ENCODE measurements at places on chromosomes 6 and 20. TPM values are rescaled to one million over a fixed set of nuclear protein-coding genes. Genes with fewer than 3 reads are reported as not detected.

NRSN1 gene
- total RNA-seq = not detected

GSTA3 gene
- total RNA-seq = not detected

CRISP3 gene
- total RNA-seq = not detected

THEMIS gene
- total RNA-seq = 0.45 TPM

GRCh38 chr20:52191916-52192718 lies 538 bp upstream of the ZFP64 start:
- no peak for DNase-seq

DNA sequence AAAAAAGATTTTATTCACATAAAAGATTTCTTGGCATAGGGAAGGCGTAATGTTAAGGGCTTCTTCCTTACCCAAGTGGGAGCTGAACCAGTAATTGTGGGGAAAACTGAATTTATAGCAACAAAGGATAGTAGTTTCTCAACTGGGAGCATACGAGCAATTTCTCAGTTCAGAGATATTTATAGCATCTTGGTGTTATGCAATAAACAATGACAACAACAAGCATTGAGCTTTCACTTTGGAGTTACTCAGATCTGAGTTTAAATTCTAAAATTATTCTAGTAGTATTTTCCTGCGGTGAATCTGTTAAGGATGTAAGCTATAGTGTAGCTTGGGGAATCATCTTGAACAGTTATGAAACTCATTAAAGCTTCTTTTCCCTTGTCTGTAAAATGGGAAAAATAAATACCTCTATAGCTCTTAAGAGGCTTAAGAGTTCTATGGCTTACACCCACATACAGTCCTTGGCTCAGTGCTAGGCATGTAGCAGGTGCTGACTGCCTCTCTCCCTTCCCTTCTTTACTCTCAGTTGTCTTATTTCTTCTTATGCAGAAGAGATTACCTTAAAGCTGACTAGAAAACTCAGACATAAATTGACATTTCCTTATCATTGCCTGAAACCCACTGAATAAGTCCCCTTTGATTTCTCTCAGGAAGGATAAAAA lies 58.8 kb downstream of the SAMD5 start:
- DNase-seq = no peak

GRCh38 chr20:54454982-54455381 lies 20.4 kb upstream of the DOK5 start:
- DNase-seq = no peak

GRCh38 chr20:63618291-63618980 lies 8.5 kb downstream of the GMEB2 start:
- no peak for DNase-seq

- no peak for DNase-seq
These were observed 40.4 kb downstream of the CD40 start for GRCh38 chr20:46158476-46158987.

- no peak for DNase-seq
These were observed 260.4 kb downstream of the PTPRK start for GRCh38 chr6:128259730-128260685.

GRCh38 chr6:137282254-137282653 lies 63.1 kb upstream of the IFNGR1 start:
- DNase-seq = no peak

All from mesenteric fat pad (tissue), 1 donor.